ENCODE measurements at places on chromosomes 11 and 22.

- peak; percentile 20 for DNase-seq
Measured at GRCh38 chr11:63023841-63024648, 8.4 kb upstream of the SLC22A8 start.

DNA sequence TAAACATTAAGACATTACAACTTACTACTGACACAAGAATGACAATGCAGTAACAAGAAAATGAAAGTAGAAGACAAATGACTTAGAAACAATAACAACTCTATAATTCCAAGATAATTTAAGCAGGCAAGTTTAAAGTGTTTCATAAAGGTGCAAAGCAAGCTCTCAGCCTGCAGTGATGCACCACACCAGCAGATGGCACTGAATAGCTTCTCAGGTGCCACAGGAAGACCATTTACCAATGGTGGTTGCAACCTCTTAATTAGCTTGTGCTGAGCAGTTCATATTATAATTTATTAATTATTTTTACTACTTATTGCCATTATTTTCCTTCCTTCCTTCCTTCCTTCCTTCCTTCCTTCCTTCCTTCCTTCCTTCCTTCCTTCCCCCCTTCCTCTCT, 60.6 kb downstream of the NXPE2 start:
- peak; percentile 8 for DNase-seq

DNA sequence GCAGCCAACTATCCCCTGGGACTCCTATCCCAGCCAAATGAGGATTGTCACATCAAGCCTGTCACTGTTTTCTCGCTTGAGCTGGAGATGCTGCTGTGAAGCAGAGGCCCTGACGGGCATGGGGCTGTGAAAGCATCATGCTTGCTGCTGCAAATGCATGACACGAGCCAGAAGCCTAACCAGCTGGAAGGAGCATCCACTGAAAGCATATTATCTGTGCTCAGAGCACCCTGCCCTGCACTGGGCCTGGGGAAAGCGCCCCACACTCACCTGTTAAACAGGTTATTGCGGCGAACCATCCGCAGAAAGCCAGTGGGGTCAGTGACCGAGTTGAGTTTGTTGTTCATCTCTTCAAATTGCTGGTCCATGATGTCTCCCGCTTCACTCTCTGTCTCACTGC, 110.9 kb upstream of the PITPNB start:
- DNase-seq = no peak

DNA sequence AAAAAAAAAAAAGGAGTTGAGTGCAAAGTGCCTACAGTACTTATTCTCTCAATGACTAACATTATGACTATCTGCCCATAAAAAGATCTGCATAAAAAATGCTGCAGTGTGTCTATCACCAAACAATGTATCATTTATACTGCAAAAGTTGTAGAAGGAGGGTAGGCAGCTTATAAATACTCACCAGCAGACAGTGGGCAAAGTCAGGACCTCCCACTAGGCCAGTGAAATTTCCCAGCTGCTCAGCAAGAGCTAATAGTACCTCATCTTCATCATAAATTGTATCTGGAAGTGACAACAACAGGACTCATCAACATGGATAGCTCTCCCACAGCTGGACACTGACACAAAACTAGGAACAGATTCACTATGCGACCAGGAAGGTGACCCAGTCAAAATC, 1.6 kb downstream of the PPP2R1B start:
- no peak for DNase-seq
